ENCODE measurements at places on chromosomes 2 and 18.

- DNase-seq: no peak
Measured at GRCh38 chr2:48940606-48941005, 185.1 kb upstream of the LHCGR start.

DNA sequence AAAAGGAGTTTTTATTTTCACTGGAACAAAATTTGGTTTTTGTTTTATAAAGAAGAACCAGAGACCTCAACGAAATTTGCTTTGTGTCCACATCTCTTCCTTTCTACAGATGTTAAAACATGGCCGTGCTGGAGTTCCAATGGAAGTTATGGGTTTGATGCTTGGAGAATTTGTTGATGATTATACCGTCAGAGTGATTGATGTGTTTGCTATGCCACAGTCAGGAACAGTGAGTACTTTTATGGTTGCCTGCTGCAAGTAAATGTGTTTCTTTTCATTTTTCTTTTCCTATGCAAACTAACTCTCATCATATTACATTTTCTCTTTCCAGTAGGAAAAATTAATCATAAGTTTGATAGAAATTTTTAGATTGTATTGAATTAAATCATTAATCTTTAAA, 48.4 kb upstream of the TBR1 start:
- no peak for DNase-seq

GRCh38 chr2:105784589-105784988, 39.9 kb downstream of the NCK2 start:
- DNase-seq: no peak

DNA sequence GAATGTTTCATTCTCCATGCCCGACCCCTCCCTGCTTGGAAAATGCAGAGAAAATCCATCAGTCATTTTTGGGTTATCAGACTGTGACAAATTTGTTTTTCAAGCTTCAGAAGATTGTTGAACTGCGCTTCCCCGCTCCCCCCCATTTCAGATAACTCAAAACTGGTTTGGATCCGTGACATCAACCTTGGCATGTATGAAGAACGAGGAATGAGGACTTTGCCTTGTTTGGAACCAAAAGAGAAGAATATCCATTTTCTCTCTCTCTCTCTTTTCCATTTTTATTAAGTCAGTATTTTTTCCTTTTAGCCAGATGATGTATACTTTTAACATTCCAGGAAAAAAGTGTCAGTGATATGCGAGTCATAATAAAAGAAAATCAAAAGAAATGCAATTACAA, 171.6 kb downstream of the BCL2 start:
- DNase-seq: no peak
